RPMI7951 (cell line): ENCODE measurements at places on chromosomes 16 and 17.

- peak; percentile 14 for DNase-seq
These were observed 31.3 kb downstream of the TVP23A start for GRCh38 chr16:10787304-10787703.

GRCh38 chr16:58937661-58938060 is 203.5 kb upstream of the GOT2 start:
- DNase-seq: no peak

DNA sequence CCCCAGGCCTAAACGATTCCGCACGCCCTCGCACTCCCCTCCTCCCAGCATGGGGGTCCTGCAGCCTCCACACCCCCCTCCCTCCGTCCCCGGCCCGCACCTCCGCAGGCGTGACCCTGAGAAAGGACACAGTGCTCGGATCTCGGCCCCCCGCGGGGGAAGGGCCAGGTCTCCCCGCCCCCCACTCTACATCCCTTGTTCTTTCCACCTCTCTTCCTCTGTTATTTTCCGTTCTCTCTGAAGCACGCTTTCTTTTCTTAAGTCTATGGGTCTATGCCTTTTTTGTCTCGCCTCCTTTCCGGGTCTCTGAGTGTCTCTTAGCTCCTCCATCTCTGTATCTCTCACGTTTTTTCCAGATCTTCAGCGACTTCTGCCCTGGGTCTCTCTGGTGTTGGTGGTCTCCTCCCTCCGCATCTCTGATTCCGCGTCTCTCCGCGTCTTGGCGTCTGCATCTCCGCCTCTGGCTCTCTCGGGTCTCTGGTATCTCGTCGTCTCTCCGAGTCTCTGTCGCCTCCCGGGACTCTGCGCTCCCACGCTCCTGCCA is 2.1 kb upstream of the HES7 start:
- DNase-seq: peak; percentile 28

- no peak for DNase-seq
These were observed 16.2 kb downstream of the CHP2 start for GRCh38 chr16:23771027-23771426.

GRCh38 chr16:53530046-53530445 is 27.0 kb upstream of the AKTIP start:
- no peak for DNase-seq

DNA sequence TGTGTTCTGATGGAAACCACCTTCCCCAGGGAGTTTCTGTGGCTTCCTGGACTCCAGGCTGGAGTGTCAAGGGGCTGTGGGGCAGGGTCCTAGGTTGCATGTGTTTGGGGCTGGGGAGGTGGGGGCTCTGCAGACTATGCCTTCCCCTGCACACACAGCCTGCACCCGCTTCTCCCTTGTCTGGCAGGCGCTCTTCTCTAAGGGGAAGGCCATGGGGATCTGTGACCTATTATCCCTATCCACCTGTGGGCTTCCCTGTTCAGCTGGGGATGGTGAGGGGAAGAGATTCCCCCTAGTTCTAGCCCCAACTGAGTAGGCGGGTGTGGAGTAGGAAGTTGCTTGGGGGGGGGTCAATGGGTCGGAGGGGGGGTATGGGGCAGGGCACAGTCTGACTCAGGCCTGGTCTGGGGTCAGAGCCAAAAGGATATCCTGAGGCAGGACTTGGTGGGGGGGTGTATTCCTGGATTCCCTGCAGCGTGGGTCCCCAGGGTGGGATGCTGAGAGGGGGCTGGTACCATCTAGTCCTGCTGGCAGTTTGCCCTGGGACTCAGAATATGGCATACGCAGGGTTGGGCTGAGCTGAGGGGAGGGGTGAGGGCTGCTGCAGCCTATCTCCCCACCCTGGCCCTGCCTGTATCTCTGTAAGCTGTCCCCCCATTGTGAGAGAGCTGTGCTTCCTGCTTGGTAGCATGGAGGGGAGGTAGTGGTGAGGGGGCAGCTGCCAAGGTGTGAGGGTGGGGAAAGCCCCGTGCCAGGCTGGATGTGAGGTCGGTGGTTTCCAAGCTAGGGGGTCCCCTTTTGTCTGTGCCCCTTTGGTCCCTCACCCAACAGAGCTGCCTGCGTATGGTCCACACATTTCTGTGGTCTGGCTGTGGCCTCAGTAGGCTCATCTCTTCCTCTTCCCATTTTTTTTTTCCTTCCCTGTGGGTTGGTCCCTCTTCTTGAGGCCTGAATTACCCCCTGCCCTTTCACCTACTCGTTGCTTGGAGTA is 14.7 kb downstream of the RARA start:
- peak; percentile 82 for DNase-seq

- no peak for DNase-seq
These were observed 577.5 kb downstream of the RBFOX1 start for GRCh38 chr16:7910116-7910515.

DNA sequence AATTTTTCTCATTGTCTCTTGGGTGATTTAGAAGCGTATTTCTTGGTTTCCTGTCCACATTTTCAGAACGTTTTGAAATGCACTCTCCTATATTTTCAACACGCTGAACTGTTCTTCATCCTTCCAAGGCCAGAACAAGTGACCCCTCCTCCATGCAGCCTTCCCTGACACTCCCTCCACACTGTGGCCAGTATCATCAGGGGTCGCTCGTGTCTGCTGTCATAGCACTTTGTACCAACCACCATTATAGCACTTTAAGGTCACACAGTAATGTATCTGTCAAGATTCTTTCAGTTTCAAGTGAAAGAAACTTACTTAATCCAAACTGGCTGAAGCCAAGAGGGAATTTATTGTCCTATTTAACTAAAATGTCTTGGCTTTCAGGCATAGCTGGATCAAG is 17.5 kb upstream of the IL21R start:
- no peak for DNase-seq

DNA sequence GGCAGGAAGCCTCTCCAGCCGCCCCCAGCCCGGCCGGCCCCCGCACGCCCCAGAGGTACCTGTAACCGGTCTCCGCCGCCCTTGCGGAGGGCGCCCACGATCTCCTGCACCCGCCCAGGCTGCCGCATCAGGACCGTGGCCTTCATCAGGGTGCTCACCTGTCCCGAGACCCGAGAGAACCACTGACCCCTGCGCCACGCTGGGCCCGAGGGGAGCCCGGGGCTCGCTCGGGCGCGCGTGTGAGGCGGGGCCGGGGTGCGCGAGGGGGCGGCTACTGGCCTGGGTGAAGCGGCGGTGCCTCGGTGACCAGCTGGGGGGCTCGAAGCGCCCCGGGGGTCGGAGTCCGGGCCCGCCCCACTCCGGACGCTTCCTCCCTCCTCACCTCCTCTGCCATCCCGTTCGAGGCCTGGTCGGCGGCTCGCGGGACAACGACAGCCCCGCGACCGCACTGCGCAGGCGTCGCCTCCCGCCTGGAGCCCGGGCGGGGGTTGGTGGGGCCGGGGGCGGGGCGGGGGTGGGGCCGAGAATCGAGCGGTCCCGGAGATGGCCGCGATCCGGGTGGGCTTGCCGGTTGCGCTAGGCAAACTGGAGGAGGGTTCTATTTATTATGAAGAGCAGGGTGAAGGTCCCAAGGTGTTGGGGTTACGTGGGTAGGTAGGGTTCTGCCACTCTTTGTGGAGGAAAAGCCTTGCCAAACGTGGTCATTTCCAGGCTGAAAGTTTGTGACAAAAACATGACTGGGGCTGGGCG is at the start of gene NT5C3B:
NT5C3B (minus strand) TSS at position 433 of the 750 bp plus-strand sequence; CDS start at position 394, 39 bp downstream.
- peak; percentile 48 for DNase-seq

- DNase-seq: no peak
These were observed 264.8 kb upstream of the CDH11 start for GRCh38 chr16:65386672-65387071.

DNA sequence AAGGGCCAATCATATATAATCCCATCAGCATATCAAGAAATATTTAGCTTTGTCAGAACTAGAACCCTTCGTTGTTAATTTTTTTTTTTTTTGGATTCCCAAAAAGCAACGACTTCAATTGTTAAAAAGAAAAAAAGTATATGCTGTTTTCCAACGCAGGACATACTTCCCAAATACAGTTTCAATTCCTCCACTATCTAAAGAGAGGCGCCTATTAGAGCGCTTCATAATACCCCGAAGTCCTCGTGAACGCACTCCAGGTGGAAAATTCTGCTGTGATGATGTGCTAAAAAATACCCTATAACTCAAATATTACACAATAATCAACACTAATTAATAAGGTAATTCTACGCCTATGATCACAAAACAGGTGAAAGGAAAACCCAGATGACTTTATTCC is 20.8 kb downstream of the GNA13 start:
- no peak for DNase-seq

DNA sequence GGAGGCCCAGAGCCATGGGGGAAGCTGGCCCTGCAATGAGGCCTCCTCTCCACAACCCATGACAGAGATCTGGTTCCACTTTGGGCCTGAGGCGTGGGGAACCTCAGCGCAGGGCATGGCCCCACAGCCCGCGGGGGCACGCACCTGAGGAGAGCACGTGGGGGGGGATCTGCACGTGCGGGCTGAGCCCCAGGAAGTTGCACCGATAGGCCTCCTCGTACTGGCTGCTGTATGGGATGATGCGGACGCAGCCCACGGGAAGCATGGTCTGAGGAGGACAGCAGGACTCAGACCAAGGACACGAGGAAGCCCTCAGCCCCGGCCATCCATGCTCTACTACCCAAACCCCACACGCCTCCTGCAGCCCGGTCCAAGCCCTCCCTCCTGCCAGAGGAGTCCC is 10.1 kb upstream of the PLD6 start:
- DNase-seq: no peak

GRCh38 chr16:5056352-5056751 is 9.4 kb downstream of the C16orf89 start:
- DNase-seq: no peak
